ENCODE measurements at places on chromosomes 2 and 18.

DNA sequence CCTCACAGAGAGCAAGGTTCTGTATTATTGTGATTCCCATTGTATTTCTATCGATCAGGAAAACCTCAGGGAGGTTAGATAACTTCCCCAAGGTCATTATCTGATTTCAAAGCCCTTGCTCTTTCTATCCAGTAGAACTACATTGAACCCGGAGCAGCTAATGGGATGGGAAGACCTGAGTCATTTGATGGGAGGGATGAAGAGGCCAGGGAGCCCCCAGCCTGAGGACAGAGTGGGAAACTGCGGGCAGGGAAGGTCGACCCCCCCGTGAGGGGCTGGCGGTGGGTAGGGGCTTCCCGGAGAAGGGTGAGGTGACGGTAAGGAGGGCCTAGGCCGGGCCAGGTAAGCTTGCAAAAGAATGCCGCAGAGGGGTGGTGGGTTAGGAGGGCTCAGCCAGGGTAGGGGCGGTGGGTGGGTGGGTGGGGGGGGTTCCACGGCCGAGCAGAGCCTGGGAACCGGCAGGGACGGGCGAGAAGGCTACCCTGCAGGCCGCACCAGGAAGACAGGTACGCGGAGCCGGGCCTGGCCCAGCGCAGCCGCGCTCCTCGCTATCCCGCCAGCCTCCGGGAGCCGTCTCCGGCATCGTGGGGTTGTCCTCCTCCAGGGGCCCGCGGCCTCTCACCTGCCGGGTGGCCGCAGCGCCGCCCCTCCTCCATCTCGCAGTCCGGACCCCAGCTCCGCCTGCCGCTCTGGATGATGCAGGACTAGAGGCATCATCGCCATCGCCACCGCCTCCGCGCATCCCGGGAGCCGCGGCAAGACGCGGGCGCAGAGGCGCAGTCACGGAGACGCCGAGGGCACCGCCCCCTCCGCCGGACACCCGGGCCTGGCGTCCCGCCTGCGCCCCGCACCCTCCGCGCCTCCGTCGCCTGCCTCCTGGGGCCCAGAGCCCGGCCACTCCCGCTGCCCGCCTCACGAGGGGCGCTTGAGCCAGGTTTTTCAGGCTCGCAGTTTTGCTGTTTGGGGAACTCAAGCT lies at the start of gene GPR75:
GPR75 (minus strand) TSS at position 762 of the 976 bp plus-strand sequence. CDS start 5,211 bp downstream, outside the sequence.
- DNase-seq, result peak; percentile 56

DNA sequence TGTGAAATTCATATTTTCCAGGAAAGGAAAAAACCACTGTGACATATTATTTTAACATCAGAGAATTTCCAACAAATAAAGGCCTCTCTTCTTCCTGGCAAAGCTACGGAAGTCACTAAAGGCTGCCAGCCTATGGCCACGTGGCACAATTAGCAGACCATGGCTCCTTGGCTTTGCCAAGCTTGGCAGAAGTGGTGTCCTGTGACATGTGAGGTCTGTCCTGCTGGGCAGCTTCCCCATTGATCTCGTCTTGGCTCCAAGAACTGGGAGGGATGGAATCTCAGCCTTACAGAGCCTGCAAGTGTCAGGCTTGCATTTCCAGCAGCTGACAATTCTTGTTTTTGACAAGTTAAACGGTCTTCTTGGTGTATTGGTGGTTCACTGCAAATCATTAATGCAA lies 226.9 kb upstream of the THSD7B start:
- DNase-seq, result no peak

DNA sequence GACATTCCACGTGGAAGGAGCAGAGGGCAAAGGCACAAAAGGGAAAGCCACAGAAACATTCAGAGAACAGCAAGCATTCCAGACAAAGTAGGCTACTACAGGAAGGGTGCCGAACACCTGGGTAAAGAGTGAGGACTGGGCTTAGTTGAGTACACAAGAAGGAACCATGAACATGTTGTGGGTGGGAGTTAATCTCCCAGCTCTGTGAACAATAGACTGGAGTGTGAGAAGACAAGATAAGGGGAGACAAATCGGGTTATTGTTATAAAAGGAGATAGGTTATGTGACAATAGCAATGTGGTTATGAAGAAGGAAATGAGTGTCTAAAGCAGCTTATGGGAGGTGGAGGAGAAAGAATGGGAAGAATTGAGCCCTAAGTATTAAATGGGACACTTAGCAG lies 70.0 kb downstream of the DPP4 start:
- no peak for DNase-seq

- DNase-seq, result no peak
Observed at GRCh38 chr18:42024131-42024530, 69.1 kb downstream of the PIK3C3 start.

GRCh38 chr2:234913208-234913626 lies 38.6 kb upstream of the SH3BP4 start:
- no peak for DNase-seq

DNA sequence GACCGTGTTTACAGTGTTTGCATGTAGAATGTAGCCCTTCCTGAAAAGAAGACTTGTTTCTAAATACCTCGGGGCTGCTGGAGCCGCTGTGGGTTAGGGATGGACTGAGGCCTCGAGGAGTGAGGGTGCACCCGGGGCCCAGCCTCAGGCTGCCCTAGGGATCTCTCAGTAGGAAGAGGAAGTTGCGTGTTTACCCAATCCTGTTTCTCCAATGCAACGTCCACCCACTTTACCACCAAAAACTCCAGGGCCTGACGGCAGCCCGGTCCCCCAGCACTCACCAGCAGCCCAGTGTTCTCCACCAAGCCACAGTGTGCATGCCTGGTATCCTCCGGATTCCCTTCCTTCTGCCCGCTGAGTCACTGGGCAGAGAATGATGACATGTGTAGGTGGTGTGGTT lies 255.8 kb downstream of the GLI2 start:
- DNase-seq, result no peak

- DNase-seq, result no peak
Observed at GRCh38 chr18:48171490-48172188, 237.5 kb downstream of the ZBTB7C start.

GRCh38 chr2:217262911-217263310 lies 403.0 kb upstream of the TNP1 start:
- DNase-seq, result no peak

DNA sequence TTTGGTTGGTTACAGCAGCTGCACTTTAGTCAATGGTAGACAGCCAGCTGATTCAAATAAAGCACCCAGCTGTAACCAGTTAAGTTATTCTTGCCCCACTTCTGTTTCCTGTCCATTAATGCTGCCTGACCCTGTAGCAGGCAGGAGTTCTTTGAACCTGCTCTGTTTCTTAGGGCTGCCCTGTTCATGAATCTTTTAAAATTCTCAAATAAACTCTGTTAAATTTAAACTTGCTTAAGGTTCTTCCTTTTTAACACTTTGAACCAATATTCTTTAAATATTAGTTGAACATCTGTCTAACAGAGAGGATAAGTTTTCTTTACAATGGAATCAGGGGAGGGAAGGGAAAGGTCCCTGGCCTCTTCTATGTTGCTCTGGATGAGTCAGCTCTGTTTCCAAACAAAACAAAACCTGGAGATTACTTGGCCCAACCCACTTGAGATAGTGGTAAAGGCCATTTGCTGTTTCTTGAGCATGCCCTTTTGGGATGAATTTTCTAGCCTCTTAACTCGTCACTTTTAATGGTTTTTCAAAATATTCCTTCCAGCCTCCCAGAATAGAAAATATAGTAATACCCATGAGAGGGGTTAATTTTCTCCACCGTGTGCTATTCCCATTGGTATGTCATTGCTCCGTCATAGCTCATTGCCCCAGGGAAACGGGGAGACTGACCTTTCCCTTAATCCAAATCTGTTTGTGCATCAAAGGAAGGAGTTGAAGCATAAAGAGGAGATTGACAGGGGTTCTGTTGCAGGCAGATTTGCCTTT lies 112.1 kb upstream of the FHL2 start:
- no peak for DNase-seq

GRCh38 chr2:134917360-134917865 lies 1.2 kb upstream of the CCNT2 start:
- DNase-seq, result peak; percentile 53

DNA sequence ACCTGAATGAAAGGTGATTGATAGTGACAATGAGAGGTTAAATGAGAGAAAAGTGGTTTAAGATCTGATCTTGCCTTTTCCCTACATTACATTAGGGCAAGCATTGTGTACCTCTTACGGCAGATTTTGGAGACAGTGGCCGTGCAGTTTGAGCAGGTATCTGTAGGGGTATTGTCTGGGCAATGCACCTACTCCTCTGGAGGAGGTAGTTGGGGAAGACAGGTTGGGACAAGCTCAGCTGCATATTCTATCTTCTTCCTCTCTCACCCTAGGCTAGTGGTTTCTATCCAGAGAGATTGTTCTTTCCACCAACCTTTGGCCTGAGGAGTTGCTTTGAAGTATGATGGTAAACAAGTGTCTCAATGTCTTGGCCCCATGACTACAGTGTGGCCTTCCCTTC lies 323.2 kb downstream of the CYP26B1 start:
- no peak for DNase-seq

GRCh38 chr18:7617738-7618422 lies 50.8 kb downstream of the PTPRM start:
- no peak for DNase-seq

DNA sequence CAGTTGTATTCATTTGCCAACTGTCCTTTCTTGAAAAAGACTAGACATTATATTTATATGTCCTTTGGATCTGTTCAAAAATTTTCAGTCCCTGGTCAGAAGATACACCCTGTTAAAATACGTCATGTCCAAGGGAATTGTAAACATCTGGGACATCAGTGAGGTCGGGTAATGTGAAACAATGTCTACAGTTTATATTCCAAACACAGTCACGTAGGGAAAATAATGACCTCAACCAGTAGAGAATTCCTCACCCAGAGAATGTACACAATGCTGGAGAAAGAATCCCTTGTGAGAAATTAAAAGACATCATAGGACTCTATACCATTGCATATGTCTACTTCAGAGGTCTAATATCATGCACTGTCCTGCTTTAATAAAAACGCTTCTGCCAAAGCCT lies 888.0 kb upstream of the CHAC2 start:
- no peak for DNase-seq

- no peak for DNase-seq
Observed at GRCh38 chr18:62992877-62993365, 277.6 kb downstream of the PHLPP1 start.

DNA sequence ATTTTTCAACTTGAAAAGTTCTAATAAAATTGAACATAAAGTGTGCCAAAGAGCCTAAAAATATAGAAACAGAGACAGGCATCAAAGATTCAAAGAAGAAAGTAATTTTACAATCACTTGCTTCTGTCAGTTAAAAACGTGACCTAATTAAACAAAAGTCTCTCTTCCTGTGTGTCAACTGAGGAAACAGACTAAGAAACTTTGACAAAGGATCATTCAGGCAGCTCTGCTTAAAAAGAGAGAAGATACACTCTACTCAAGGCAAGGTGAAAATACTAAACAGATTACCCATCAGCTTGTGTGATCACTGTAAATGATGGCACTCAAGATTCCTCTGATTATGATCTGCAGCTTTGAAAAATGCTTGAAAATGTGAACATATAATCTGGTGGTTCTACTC lies 47.8 kb downstream of the DYM start:
- no peak for DNase-seq
